Activated CD4-positive, alpha-beta T cell treated with anti-CD3 and anti-CD28 coated beads, Interleukin-2, amount 50 U/mL, for 16 hours (primary cell): ENCODE measurements at places on chromosomes 1 and 21.

- no peak for DNase-seq
Observed at GRCh38 chr1:223549740-223550139, 115.8 kb downstream of the CAPN8 start.

- DNase-seq = no peak
Observed at GRCh38 chr1:184241446-184241845, 145.4 kb upstream of the C1orf21 start.

DNA sequence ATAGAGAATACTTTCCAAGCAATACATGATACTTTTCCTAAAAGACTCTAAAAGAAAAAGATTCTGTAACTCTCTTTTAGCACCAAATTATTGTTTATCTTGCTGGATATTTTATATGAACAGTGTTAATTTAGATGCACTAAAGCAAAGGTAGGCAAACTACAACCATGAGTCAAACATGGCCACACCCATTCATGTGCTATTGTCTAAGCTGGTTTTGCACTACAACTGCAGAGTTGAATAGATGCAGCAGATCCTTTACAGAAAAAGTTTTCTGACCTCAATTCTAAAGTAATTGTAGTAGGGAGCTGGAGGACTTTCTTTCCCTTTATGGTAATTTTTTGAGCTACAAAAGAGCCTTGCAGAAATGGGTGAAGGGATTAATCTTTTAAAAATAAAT lies 19.4 kb downstream of the BLZF1 start:
- no peak for DNase-seq

- DNase-seq = no peak
Observed at GRCh38 chr1:169106921-169107602, 572 bp downstream of the ATP1B1 start.

DNA sequence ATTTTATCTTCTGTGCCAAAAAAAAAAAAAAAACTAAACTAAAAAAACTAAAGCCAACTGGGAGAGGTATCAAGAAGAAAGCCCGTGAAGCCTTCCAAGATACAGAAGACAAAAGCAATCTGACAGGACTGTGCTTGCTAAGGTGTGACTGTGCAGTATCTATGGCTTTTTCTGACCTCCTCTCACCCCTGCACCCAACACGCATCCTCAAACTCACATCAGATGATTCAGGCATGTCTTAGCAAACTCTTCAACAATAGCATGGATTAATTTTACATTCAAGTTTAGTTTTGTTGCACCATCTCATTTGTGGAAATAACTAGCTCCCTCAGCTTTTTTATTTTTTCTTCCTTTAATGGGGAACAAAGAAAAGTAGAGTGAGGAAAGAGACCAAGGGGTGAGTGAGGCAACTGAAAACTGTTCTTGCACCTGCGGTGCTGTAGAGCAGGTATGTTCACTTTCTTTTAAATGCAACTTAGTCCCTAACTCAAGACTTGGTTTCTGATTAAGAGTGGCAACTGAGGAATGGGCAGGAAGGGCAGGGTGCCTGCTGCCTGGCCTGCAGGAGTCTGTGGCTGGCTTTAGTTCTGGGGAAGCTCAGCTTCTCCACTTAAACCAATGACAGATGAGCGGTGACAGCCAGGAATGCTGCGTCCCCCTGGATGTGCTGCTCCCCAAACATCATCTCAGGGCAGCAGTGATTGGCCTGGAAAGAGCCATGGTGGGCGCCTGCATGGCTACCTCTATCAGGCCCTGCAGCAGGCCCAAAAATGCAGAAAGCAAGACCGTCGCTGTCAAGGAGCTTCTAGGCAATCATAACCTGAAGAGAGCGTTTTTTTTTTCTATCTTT lies 71.3 kb upstream of the LRRC8B start:
- no peak for DNase-seq

DNA sequence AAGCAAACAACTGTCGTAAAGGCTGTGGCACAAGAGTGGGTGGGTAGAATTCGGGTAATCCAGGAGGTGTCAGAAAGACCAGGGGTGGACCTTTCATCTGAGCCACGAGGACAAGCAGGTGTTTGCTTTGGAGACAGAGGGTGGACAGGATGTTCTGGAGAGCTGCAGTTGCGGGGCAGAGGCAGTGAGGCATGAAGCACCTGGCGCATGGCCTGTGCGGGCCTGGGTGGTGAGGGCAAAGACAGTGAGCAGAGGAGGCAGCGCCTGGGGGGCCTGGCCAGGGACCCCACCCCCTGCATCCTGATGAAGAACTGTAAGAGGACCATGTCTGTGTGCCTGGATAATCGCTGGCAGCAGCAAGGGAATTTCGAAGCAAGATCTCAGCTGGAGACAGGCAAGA lies 24.9 kb downstream of the KIF26B start:
- DNase-seq = no peak
